ENCODE measurements at places on chromosomes 2 and 18.

GRCh38 chr2:60364491-60364890 lies 189.0 kb downstream of the BCL11A start:
- DNase-seq = no peak

- DNase-seq = no peak
Observed at GRCh38 chr2:43302961-43303494, 76.6 kb upstream of the ZFP36L2 start.

GRCh38 chr18:74654638-74655037 lies 57.0 kb downstream of the ZNF407 start:
- DNase-seq = no peak

GRCh38 chr2:89818873-89819272 lies 1127.4 kb downstream of the RPIA start:
- DNase-seq = no peak

DNA sequence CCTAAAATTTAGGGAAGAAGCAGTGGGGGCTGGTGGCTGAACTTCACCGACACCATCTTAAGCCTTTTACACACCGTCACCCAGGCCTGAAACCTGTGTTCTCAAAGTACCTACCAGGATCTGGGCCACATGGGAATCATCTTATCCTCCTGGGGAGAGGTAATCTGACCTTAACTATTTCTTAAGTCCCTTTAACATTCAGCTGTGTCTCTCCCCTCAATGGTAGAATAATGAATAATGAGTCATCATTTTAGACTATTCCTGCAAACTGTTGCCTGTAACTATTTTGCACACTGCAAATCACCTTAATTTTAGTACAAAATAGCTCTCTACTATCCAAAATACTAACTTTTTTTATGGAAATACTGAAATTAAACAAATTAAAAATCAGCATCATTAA lies 149.4 kb upstream of the KLF7 start:
- DNase-seq = no peak

DNA sequence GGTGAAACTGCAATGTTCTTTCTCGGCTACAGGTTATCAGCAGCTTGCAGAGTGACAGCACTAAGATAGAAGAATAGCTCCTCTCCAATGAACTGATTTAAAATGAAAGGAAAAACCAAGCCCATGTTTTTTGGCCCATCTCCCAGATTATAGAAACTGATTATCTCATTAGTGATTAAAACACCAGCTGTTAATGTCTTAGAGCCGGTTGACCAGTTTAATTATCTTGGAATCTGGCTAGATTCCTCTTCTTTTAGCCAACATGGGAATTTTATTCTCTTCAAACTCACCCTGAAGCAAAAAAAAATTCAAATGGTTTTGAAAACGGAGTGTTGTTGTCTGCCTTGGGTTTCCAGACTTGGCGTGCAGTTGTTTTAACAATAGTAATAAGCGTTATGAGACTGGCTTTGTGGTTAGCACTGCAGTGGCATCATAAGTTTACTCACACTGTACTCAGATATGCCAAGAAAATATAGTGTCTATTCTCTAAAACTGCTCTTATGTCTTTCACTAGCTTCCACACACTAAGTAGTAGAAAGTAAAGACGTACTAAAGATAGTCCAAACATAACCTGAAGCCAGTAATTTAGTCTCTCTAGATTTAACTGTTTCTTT lies 665.3 kb downstream of the STK39 start:
- no peak for DNase-seq

DNA sequence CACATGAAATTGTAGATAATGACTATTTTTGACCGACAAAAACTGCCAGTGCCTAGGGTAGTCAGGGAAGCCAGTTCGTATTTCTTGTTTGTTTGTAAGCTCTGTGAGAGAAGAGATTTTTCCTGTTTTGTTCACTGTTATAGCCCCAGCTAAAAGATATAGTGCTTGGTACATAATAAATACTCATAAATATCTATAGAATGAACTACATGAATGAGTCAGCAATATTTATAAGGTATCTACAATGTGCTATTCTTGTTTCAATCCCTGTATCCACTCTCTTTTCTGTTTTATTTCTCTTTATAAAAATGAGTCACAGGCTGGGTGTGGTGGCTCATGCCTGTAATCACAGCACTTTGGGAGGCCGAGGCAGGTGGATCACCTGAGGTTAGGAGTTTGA lies 275.6 kb upstream of the FANCL start:
- DNase-seq = no peak

GRCh38 chr2:85405201-85406059 lies 4.7 kb downstream of the CAPG start:
- DNase-seq = no peak

GRCh38 chr2:69436596-69436937 lies 668 bp downstream of the NFU1 start:
- no peak for DNase-seq

DNA sequence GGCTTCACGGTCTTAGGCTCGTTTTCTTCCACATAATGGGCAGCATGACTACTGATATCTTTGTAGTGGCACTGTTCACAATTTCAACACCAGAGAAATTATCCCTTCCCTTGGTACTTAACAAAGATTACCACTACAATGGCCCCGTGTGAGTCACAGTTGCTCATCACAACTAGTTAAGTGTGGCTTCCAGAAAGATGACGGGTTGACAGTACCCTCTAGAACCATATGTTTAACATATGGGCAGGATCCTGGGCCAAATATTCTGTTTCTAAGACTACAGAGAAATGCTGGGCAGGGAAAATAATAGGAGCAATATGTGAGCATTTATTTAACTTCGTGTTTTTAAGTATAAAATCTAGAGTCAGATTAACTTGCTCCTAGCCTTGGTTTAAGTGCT lies 780.1 kb upstream of the LINC00305 start:
- DNase-seq = no peak

DNA sequence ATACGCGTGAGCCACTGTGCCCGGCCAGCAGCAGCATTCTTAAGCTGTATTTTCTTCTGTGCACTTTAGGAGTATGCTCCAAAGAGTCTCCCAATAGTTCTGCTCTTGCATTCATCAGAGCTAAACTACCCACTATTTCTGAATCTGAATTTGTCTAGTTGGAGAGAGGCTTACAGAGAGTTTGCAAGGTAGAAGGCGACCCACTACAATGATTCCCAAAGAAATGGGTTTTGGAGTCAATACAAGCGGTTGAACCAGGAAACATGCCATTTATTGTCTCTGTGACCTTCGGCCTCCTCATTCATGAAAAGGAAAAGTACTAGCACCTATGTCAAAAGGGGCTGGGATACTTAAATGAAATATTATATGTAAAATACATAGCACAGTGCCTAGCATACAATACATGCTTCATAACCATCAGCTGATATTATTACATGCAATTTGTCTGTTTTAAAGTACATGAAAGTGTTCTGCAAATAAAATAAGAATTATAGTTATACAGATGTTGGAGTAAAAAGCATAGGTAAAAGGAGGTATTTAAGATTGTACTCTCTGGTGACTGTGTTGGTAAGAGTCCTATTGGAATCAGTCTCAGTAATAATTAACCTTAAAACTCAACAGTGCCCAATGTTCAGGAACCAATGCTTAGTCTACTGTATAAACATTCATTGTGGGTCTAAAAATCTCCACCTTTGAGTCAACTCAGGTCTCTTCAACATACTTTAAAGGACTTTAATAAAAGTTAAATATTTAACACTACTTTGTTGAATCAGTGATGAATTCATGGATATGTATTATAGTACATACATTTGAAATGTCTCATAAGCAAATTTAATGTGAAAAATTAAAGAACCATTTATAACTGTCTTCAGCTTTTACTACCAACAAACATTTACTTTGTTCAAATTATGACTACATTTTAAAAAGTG lies 89.8 kb upstream of the GRB14 start:
- DNase-seq = no peak

GRCh38 chr2:197130318-197130717 lies 180.3 kb downstream of the ANKRD44 start:
- DNase-seq = no peak

DNA sequence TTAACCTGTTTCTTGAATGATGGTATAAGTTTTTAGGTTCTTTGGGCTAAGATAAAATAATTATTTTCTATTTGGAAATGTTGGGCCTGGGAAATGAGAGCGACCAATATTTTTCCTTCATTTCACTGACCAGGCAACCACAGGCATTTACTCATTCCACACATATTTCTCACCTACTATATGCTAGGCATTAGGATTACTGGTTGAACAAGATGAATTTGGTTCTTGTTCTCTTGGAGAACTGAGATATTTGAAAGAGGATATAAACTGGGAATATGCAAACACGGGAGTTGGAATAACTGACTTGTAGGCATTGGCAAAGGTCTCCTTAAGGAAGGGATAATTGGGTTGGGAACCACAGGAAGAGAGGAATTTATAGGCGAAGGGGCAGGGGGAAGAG lies 3.9 kb upstream of the MYL1 start:
- DNase-seq = no peak

- DNase-seq = no peak
Observed at GRCh38 chr18:51425889-51426288, 228.4 kb upstream of the MEX3C start.

GRCh38 chr2:24521162-24521857 lies 30.3 kb downstream of the NCOA1 start:
- no peak for DNase-seq

DNA sequence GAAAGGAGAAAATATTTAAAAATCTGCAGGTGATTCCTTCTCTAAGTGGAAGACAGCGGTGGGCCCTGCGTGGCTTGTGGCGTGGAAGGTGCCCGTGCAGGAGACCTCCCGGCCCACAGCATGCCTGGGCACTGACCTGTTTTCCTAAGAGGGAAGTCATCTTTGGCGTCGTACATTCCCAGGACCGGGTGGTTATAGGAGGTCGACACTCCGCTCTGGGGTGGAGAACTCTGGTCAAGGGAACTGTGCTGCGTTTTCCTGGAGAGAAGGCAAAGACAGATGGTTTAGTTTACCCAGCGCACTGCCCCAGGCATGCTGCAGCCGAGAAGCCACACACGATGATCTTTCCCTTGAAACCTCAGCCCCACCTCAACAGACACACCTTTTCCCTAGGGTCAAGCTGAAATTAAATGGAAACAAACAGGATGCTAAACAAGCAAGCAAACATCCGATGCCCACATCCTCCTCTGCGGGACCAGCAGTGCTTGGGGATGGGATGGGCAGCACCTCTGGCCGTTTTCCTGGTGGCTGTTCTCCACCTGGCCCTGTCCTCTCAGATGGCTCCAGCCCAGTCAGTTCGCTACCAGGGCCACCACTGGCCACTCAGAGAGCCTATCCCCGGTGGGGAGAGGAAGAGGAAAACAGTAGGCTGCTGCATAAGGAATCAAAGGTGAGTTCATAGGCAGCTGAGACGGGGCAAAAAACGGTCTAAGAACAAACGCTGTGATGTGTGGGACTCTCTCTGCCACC lies 244.1 kb downstream of the HDAC4 start:
- DNase-seq = no peak

- DNase-seq = no peak
Observed at GRCh38 chr2:185063761-185064160, 465.4 kb downstream of the ZNF804A start.

DNA sequence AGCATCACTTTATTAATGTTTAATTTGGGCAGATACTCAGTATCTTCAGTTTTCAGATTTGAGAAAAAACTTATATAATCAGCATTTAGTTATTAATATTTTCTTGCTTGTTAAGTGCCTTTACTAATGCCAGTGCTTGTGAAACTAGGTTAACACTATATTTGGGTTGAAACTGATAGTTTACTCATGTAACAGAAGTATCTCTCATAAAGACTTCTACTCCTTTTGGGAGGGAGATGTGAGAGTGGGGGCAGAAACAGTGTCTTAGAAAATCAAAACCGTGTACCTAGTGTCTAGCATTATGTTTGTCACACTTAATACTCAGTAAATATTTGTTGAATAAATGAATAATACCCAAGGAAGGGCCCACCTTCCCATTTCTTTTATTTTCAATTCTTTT lies 129.5 kb downstream of the MSTN start:
- no peak for DNase-seq

GRCh38 chr2:239619369-239619768 lies 218.5 kb upstream of the HDAC4 start:
- no peak for DNase-seq

DNA sequence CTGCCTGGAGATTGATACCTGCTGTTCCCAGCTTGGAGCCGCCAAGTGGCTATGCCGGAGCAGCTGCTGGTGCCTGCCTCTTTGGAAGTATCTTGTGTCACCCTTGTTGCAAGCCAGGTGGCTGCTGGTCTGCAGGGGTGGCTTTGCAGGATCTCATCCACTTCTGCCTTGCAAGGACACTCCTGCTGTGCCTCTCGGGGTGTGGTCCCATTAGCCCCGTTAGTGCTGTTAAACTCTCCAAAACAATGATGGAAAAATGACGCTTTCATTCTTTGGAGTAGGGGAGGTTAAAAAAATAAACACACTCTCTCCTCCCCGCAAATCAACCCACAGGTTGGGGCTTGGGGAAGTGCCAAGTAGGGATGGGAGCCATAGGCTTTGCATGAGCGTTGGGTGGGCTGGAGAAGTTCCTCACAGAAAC lies 352.8 kb downstream of the RNF144A start:
- DNase-seq = no peak

GRCh38 chr2:149832324-149832723 lies 244.7 kb upstream of the MMADHC start:
- DNase-seq = no peak
